ENCODE measurements at places on chromosomes 1 and 21.

DNA sequence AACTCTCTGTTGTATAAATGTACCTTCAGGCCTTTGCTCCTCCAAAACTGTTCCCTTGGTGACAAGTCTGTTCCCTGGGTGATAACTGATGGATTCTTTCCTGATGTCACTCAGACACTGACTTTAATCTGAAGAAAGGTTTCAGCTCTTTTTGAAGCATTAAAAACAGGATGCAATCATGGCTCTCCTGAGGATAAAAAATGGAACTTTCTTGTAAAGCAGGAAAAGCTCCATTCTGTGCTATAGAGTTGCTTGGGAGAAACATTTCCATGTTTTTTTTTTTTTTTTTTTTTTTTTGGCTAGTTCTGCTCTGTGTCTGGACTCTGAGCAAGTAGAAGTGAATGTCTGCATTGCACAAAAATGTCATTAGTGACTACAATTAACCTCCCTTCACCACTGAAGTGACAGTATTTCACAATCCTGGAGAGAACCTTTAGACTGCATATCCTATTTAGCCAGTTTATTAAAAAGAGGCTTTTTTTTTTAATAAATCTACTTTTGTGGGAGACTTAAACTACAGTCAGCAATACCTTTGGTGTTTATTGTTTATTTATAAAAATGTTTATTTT, 101.7 kb upstream of the PRMT6 start:
- no peak for DNase-seq

- DNase-seq: no peak
Measured at GRCh38 chr1:110872366-110872744, 593 bp upstream of the CD53 start.

- DNase-seq: no peak
Measured at GRCh38 chr21:46028573-46029091, 47.1 kb downstream of the COL6A1 start.

DNA sequence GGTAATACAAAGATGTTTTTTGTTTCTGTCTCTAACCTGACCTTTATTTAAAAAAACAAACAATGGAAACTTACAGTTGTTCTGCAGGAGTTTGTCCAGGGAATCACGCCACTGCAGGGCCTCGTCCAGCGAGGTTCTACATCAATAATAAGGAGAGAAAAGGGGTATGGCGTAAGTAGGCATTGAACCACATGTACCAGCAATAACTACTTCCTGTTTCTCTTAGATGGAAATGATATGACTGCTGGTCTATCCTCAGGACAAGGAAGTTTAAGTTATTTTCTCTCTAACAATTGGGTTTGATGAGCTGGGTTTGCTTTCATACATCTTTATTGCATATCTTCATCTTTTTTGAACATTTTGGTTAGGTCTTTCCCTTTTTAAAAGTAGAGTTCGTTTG, 40.9 kb downstream of the RGS5 start:
- DNase-seq: no peak

DNA sequence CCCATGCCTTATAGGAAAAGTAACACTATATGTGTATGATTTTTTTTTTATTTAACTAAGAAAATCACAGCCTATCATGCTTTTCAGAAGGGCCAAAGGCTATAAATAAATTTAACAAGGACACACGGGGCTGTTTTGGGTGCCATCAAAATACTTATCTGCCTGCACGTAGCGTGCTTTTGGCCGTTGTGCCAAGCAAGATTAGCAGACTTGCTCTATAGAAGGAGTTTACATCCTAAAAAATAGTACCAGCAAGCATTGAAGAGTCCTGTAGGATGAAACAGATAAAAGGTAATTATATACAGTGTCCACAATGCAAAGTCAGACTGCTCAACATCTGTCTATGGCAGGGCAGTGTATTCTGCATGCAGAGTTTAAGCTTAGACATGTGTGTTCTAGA, 3.7 kb downstream of the OLIG1 start:
- no peak for DNase-seq

Data from stimulated activated CD8-positive, alpha-beta memory T cell treated with anti-CD3 and anti-CD28 coated beads, Interleukin-4, amount 100 ng/mL, for 48 hours (primary cell).